ENCODE measurements at places on chromosomes 16 and 17. TPM values are rescaled to one million over a fixed set of nuclear protein-coding genes. Genes with fewer than 3 reads are reported as not detected.

GRCh38 chr17:47099451-47099986, 89.6 kb downstream of the CDC27 start:
- no peak for DNase-seq

Gene CARD14
- total RNA-seq, result not detected

- DNase-seq, result peak; percentile 65
Observed at GRCh38 chr16:578870-579405, 9.2 kb downstream of the PIGQ start.

DNA sequence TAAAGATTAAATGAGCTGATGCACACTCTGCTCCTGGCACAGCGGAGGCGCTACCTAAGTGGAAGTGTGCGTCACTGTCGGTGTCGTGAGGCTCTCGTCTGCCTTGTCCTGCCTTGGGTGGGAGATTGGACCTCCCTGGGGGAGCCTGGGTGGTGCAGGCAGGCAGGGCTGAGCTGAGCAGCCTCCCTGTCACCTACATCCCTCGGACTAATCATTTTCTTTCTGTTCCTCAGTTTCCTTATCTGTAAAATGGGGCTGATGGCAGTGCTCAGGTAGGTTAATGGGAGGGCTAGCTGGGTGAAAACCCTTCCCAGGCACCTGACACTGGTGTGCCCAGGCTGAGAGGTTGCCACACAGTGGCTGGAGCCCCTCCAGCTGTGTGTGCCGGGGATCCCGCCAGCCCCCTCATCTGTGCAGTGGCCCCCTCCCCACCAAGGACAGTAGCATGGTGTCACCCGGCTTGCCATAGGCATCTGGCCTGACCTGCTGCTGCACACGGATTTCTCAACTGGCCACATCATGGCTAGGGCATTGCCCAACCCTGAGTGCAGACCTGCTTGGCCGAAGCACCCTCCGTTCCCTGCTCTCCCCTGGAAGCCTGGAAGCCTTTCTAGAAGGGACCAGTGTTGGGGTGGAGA, 4.3 kb downstream of the ADCY7 start:
- DNase-seq, result no peak

Gene DHX58
- 1.1 TPM for total RNA-seq

DNA sequence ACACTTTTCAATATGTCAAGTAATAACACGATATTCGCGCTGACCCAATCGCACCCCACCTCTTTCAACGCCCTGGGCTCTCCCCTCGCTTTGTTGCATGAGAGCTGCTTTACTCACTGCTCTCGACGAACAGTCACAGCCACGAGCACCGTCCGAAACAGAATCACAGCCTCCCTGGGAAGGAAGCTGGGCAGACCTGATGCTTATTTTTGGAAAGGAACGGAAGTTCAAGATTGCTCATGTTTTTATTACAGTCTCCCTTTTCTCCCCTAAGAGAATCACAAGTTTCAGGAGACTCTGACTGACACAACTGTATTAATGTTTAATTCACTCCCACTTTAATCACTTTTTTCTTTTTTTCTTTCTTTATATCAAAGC, 67.8 kb downstream of the ANKRD11 start:
- DNase-seq, result peak; percentile 59

DNA sequence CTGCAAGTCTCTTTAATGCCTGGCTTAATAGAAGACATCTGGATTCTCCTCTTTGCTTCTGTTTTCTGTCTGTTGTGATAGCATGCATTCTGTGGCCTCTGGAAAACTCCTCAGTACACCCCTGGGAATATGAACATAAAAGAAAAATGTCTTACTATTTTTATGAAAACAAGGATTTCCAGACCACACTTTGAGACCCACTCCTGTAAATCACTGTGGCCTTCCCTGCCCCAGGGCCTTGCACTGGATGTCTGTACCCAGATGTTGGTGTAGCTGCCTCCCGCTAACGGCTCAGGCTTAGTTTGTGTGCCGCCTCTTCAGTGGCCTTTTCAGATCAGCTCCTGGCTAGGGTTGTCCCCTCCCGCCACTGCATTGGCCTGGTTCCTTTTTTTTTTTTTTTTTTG, 126.6 kb downstream of the SOCS1 start:
- DNase-seq, result no peak

GRCh38 chr16:85638695-85639409, 25.7 kb downstream of the GSE1 start:
- no peak for DNase-seq

DNA sequence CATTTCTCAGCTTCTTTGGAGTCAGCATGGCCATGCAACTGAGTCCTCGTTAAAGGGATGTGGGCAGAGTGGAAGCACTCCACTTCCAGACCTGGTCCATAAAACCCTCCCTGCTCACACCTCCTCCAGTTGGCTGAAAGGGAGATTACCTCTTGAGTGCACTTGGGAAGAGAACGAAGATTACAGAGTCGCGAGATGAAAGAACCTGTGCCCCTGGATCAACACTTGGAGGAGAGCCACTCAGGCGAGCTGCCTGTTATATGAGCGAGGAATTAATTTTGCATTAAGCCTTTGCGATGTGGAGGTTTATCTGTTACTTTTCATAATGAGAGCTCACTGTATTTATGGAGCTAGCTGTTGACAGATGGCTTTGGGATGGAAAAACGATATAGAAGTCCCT, 147.9 kb downstream of the MAF start:
- DNase-seq, result no peak

- peak; percentile 41 for DNase-seq
Observed at GRCh38 chr17:2023692-2024571, 1.2 kb downstream of the RTN4RL1 start.

DNA sequence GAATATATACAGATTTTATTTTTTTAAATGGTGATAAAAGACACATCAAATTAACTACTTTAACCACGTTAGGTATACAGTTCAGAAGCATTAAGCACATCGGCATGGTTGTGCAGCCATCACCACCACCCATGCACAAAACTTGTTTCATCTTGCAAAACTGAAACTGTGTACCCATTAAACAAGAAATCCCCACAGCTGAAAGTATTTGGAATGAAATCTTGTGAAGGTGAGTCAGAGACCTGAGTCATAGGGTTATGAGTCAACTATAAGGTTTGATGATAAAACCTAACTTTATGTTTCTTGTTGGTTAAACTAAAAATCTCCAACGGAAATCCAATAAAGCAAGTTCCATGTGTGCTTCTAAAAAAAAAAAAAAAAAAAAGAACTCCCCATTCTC, 561.6 kb upstream of the PSMD7 start:
- peak; percentile 75 for DNase-seq

Gene KCNJ12
- under 0.01 TPM for total RNA-seq

DNA sequence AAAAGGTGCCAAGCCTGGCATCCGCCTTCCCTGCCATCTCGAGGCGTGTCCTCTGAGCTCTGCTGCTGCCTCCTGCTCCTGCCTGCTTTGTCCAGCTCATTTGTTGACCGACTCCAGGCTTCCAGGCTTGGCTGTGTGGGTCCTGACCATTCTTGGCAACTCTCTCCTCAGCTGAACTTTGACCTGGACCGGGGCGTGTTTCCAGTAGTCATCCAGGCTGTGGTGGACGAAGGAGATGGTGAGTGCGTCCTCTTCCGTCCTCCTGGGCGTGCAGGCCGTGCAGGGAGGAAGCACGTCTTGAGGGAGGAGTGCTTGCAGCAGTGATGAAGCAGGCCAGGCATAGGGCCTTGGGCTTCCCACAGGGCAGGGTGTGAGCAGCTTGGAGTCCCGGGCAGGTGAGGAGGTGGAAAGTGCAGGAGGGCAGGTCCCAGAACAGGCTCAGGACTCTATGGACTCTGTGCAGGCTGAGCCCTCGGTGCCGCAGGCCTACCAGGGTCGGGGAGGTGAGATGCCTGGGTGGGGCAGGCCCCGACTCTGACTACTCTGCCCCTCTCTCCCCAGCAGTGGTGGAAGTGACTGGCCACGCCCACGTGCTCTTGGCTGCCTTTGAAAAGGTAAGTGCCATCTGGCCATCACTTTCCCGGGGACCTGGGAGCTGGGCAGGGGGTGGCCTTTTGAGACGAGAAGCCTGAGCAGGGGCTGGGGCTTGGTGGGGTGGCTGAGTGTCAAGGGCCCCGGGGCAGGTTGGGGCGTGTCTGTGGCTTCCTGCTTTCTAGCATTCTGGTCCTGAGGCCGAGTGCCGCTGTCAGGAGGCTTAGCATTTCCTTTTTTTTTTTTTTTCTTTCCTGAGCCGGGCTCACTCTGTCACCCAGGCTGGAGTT, 28.6 kb upstream of the NUDT16L1 start:
- no peak for DNase-seq

- DNase-seq, result no peak
Observed at GRCh38 chr16:56520251-56520577, 390 bp upstream of the BBS2 start.

Gene APOBR
- not detected for total RNA-seq

Gene WNT9B
- not detected for total RNA-seq

- no peak for DNase-seq
Observed at GRCh38 chr16:89637379-89637778, 20.1 kb downstream of the CHMP1A start.

GRCh38 chr17:80254396-80255251, 6.0 kb upstream of the RNF213 start:
- peak; percentile 91 for DNase-seq

Gene LIG3
- 41.9 TPM for total RNA-seq

- DNase-seq, result no peak
Observed at GRCh38 chr17:60156746-60157145, 7.0 kb downstream of the CA4 start.

GRCh38 chr17:42651392-42651791, 7.7 kb upstream of the TUBG2 start:
- no peak for DNase-seq

DNA sequence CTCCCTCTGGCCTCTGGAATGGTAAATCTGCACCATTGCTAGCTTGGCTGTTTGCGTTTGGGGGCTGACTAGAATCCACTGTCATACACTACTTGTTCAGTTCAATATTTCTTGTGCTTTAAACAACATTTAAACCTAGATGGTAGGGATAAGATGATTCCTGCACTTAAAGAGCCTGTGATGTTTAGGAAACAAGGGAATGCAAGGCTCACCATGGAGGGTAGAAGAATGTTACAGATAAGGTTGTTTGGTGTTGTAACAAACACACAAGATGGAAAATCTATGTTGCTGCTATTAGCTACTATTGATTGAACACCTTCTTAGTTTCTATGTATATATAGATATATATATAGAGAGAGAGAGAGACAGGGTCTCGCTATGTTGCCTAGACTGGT, 31.4 kb downstream of the YPEL2 start:
- no peak for DNase-seq

- DNase-seq, result no peak
Observed at GRCh38 chr17:38512473-38513058, 84.3 kb downstream of the ARHGAP23 start.

Data from IMR-90 (cell line).